Bronchus fibroblast of lung (primary cell): ENCODE measurements at places on chromosomes 1 and 21. TPM values are rescaled to one million over a fixed set of nuclear protein-coding genes. Genes with fewer than 3 reads are reported as not detected.

CYYR1 gene
- 3.2 and 3.9 TPM in 2 replicates for total RNA-seq

OR2T11 gene
- total RNA-seq = not detected in 2 replicates

GLIS1 gene
- total RNA-seq = 3.4 and 3.9 TPM in 2 replicates

ILDR2 gene
- total RNA-seq = under 0.01 TPM in 2 replicates

LAMC1 gene
- 101 and 120 TPM in 2 replicates for total RNA-seq

CLDN17 gene
- not detected in 2 replicates for total RNA-seq

G0S2 gene
- total RNA-seq = 63.6 and 66.9 TPM in 2 replicates

C1orf167 gene
- 0.45 TPM in 1 of 2 replicates, not detected in the other for total RNA-seq

BARHL2 gene
- not detected in 2 replicates for total RNA-seq

MAP3K21 gene
- 0.67 and 0.89 TPM in 2 replicates for total RNA-seq

CENPS gene
- total RNA-seq = 17.4 and 18.7 TPM in 2 replicates

PRXL2B gene
- 22.0 and 25.0 TPM in 2 replicates for total RNA-seq

GUCA2A gene
- total RNA-seq = not detected in 2 replicates

IER5 gene
- total RNA-seq = 30.6 and 37.3 TPM in 2 replicates

ERG gene
- not detected in 2 replicates for total RNA-seq

GRIK1 gene
- total RNA-seq = not detected in 2 replicates

CFHR2 gene
- not detected in 2 replicates for total RNA-seq

SPRR4 gene
- not detected in 2 replicates for total RNA-seq

PDZK1 gene
- under 0.01 and 0.30 TPM in 2 replicates for total RNA-seq

S100A7A gene
- total RNA-seq = not detected in 2 replicates

EXOC8 gene
- total RNA-seq = 5.5 and 5.7 TPM in 2 replicates
